ENCODE measurements at places on chromosomes 6 and 20. TPM values are rescaled to one million over a fixed set of nuclear protein-coding genes. Genes with fewer than 3 reads are reported as not detected.
A peak's percentile ranks its signal among the peaks of the same experiment; 100 is the strongest.

The BMP5 gene
- 0.41 TPM for total RNA-seq

The CALHM6 gene
- not detected for total RNA-seq

The CTAGE9 gene
- not detected for total RNA-seq

- DNase-seq, result no peak
- no peak overlapping the region for H3K27ac ChIP-seq
- no peaks in the 10 kb centered on the region for H3K27me3 ChIP-seq
- no peaks in the 10 kb centered on the region for H3K4me1 ChIP-seq
Observed at GRCh38 chr6:14790976-14791375, 454.9 kb upstream of the JARID2 start.

The MYB gene
- 4.0 TPM for total RNA-seq

DNA sequence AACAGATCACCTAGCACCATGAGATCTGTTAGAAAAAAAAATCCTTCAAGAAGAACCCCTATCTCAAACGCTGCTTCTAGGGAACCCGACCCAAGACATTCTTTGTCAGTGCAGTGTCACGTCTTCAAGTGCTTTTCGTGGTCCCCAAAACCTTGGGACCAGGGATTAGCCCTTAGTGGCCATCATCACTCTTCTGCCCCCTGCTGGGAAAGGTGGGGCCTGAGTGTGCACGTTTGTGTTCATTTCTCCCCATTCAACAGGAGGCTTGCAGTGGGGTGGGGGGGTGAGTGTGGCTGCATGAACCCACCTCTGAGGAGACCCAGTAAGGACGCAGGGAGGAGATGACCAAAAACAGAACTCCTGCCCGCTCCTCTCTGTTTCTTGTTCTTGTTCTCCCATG is 218.2 kb upstream of the RNF24 start:
- no peak overlapping the region for H3K27ac ChIP-seq
- no peak overlapping the region for H3K4me3 ChIP-seq
- no peaks in the 10 kb centered on the region for H3K36me3 ChIP-seq
- DNase-seq, result no peak
- H3K27me3 ChIP-seq, result no peaks in the 10 kb centered on the region
- H3K4me1 ChIP-seq, result no peaks in the 10 kb centered on the region

GRCh38 chr20:61306937-61307475 is 54.9 kb downstream of the CDH4 start:
- H3K36me3 ChIP-seq, result no peaks in the 10 kb centered on the region
- H3K27me3 ChIP-seq, result no peaks in the 10 kb centered on the region
- no peak overlapping the region for H3K4me3 ChIP-seq
- no peak for DNase-seq

The FHL5 gene
- total RNA-seq, result 4.5 TPM

The KCNK15 gene
- total RNA-seq, result 2.7 TPM

The ENPP1 gene
- total RNA-seq, result 50.8 TPM

The C20orf141 gene
- total RNA-seq, result not detected

DNA sequence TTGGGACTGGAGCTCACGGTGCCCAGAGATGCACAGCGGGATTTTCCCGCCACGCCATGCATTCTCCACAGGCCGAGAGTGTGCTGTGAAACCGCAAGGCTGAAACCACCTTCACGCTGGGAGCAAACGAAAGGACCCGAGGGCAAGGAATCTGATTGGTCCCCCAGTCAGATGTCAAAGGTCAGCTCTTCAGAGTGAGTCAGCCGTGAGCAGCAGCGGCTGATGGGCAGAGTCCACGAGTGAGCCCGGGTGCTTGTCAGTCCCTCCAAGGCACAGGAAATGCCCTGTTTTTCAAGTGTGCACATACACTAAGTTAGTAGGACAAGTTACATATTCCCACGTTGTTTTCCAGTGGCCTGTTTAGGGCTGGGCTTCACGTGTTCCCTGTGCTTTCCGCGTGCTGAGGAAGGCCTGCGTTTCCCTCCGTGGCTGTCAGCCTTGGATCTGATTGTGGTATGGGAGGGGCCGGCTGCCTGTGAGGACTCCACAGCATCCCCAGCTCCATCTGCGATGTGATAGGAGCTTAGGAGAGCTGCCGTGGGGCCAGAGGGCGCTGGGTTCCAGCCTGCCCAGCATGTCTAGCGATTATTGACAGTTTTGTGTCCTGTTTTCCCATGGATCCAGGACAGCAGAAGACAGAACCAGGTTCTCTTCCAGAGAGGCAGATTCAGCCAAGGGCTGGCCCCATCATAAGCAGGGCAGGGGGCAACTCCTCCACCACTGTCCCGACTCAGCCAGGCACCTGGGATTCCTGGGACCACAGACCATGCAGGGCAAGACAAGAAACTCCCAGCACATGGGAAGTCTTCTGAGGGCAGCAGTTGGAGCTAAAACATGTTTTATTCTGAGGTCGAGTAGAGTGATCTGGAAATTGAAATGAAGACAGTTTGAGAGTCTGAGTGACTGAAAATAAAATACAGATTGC is 38.2 kb upstream of the FRMD1 start:
- peak; percentile 6 for DNase-seq
- H3K27me3 ChIP-seq, result no peaks in the 10 kb centered on the region
- H3K4me1 ChIP-seq, result no peaks in the 10 kb centered on the region
- no peak overlapping the region for H3K27ac ChIP-seq
- H3K4me3 ChIP-seq, result no peak overlapping the region

The ISM1 gene
- 2.3 TPM for total RNA-seq

- peaks cover 5% of the 10 kb centered on the region for H3K4me1 ChIP-seq
- H3K27ac ChIP-seq, result peak overlapping the region; percentile 80
- H3K36me3 ChIP-seq, result no peaks in the 10 kb centered on the region
Observed at GRCh38 chr20:31604567-31605030, 490 bp upstream of the ID1 start.

DNA sequence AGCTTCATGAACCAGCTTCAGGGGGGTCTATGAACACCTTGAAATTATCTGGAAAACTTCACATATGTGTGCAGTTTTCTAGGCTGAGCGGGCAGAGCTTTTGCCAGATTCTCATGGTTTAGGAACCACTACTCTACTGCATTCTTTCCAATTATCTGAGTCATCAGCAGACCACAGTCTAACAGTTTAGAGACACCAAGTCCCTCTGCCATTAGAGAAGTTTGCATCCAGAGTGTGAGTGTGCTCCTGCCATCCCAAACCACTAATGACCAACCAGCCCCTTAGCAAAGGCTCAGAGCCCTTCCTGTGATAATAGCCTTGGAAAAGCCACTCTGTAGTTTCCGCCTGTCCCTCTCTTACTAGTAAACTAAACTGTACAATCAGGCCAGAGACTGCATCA is 96.8 kb downstream of the PHACTR1 start:
- no peaks in the 10 kb centered on the region for H3K27me3 ChIP-seq
- no peak overlapping the region for H3K4me3 ChIP-seq
- DNase-seq, result no peak
- H3K36me3 ChIP-seq, result no peaks in the 10 kb centered on the region
- no peak overlapping the region for H3K27ac ChIP-seq

- H3K4me3 ChIP-seq, result no peak overlapping the region
- no peak for DNase-seq
- H3K36me3 ChIP-seq, result no peaks in the 10 kb centered on the region
- H3K4me1 ChIP-seq, result no peaks in the 10 kb centered on the region
- no peaks in the 10 kb centered on the region for H3K27me3 ChIP-seq
Observed at GRCh38 chr20:46330072-46330763, 21.9 kb upstream of the CDH22 start.

DNA sequence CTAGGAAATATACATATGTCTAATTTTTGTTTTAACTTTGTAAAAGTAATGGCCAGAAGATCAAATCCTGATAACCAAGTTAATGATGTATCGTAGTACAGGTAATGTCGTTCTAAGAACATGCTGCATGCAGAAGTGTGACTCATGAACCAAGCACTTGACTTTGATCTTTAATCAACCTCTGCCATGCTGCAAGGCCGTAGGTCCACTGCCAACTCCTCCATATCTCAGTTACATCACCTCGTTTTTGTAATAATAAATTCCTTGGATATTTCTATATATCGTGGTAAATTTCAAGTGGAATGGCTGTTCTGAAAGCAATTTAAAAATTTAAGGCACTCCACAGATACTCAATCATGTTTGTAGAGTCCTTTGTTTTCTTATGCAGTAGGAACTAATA is 771.7 kb downstream of the EPHA7 start:
- H3K4me1 ChIP-seq, result no peaks in the 10 kb centered on the region
- no peaks in the 10 kb centered on the region for H3K36me3 ChIP-seq
- H3K27ac ChIP-seq, result no peak overlapping the region
- H3K4me3 ChIP-seq, result no peak overlapping the region
- H3K27me3 ChIP-seq, result no peaks in the 10 kb centered on the region
- DNase-seq, result no peak

The PTPRT gene
- total RNA-seq, result 2.1 TPM

DNA sequence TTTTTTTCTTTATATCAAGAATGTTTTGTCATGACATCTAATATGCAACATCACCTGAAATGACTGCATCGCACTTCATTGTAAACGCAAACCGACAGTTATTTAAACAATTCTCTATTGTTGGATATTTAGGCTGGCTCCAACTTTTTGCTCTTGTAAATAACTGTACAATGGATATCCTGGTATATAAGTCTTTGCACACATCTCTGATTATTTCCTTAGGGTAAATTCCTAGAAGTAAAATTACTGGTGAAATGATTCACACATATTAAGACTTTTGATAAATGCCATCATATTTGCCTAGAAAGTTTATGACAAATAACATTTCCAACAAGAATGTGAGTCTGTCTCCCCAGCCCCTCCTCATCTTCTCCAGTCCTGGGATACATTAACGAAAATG is 154.7 kb downstream of the TFAP2C start:
- H3K4me1 ChIP-seq, result no peaks in the 10 kb centered on the region
- no peaks in the 10 kb centered on the region for H3K36me3 ChIP-seq
- H3K27me3 ChIP-seq, result no peaks in the 10 kb centered on the region
- DNase-seq, result no peak
- H3K27ac ChIP-seq, result peak overlapping the region; percentile 37
- H3K4me3 ChIP-seq, result no peak overlapping the region

GRCh38 chr6:62354261-62354660 is 68.2 kb upstream of the KHDRBS2 start:
- H3K4me3 ChIP-seq, result no peak overlapping the region
- H3K36me3 ChIP-seq, result no peaks in the 10 kb centered on the region
- no peak for DNase-seq
- no peaks in the 10 kb centered on the region for H3K27me3 ChIP-seq
- no peaks in the 10 kb centered on the region for H3K4me1 ChIP-seq
- no peak overlapping the region for H3K27ac ChIP-seq

- H3K4me1 ChIP-seq, result no peaks in the 10 kb centered on the region
- H3K27me3 ChIP-seq, result peaks cover 36% of the 10 kb centered on the region
- H3K4me3 ChIP-seq, result no peak overlapping the region
Observed at GRCh38 chr20:46305331-46305972, 2.8 kb downstream of the CDH22 start.

The ADGB gene
- total RNA-seq, result not detected

The PRKN gene
- total RNA-seq, result 10.3 TPM

The MEI4 gene
- total RNA-seq, result 0.41 TPM

DNA sequence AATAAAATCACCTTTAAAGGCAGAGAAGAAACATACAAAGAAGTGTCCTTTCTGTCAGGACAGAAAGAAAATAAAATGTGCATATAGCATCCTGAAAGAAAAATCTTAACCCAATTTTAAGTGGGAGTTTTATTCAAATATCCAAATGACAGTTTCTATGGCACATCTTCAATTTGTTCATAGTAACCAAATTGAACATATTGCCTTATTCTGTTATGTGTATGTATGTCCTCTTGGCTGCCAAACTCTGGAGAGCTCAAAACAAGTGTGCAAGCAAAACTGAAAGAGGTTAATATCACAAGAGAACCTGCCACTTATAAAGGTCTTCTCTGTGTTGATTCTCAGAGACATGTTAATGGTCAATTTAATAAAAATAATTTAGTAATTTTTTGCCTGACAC is 334.7 kb downstream of the BCKDHB start:
- no peak overlapping the region for H3K4me3 ChIP-seq
- H3K27me3 ChIP-seq, result no peaks in the 10 kb centered on the region
- H3K4me1 ChIP-seq, result no peaks in the 10 kb centered on the region
- no peak overlapping the region for H3K27ac ChIP-seq

The SLC22A2 gene
- not detected for total RNA-seq

DNA sequence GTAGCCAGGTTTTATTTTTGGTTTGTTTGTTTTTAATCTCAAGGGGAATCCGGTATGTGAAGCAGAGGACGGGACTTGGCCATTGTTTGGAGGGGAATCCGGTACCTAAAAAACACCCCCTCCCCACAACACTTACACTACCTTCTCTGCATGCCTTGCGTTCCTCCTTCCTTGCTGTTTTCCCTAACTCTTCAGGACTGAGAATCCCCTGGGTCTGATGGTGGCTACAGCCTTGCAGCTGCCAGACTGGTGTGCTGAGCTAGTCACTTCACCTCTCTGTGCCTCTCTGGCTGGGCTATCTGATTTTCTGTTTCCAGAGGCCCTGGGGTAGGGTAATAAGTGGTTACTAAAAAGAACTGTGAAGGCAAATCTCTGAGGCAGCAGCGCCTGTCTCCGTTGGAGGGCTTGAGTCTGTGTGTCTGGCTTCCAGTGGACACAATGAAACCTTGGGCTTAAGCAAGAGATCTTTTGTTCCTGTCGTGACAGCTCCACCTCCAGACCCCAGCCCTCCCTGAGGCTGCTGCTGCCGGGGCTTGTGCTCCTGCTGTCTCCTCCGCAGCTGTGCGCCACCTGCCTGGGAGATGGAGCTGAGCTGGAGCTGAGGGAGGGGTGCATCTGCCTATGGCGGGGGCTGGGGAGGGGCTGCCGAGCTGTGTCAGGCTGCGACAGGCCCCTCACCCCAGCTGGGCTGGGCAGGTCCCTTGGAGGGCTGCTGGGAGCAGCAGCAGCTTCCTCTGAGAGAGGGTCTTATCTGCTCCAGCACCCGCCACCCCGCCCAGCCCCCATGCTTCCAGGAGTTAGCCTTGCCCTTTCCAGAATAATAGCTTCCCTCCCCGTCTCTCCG is 65.8 kb upstream of the CCDC167 start:
- no peak overlapping the region for H3K4me3 ChIP-seq
- H3K27ac ChIP-seq, result no peak overlapping the region
- no peaks in the 10 kb centered on the region for H3K27me3 ChIP-seq
- no peaks in the 10 kb centered on the region for H3K36me3 ChIP-seq

- H3K4me1 ChIP-seq, result no peaks in the 10 kb centered on the region
- H3K4me3 ChIP-seq, result no peak overlapping the region
- no peak for DNase-seq
- no peaks in the 10 kb centered on the region for H3K36me3 ChIP-seq
- no peak overlapping the region for H3K27ac ChIP-seq
Observed at GRCh38 chr20:4060856-4061695, 45.7 kb upstream of the RNF24 start.

GRCh38 chr6:2376429-2377355 is 131.3 kb upstream of the GMDS start:
- no peak for DNase-seq
- H3K27me3 ChIP-seq, result no peaks in the 10 kb centered on the region
- no peaks in the 10 kb centered on the region for H3K36me3 ChIP-seq
- no peaks in the 10 kb centered on the region for H3K4me1 ChIP-seq
- no peak overlapping the region for H3K4me3 ChIP-seq

GRCh38 chr20:18263723-18264122 is 24.6 kb upstream of the ZNF133 start:
- H3K4me1 ChIP-seq, result no peaks in the 10 kb centered on the region
- DNase-seq, result no peak
- H3K27ac ChIP-seq, result no peak overlapping the region
- H3K4me3 ChIP-seq, result no peak overlapping the region
- no peaks in the 10 kb centered on the region for H3K36me3 ChIP-seq
